Choroid plexus epithelial cell (primary cell): ENCODE measurements at places on chromosomes 4 and X.

- no peak for DNase-seq
Measured at GRCh38 chr4:87732033-87732765, 67.2 kb upstream of the IBSP start.

GRCh38 chr4:138513535-138513934 is 271.4 kb upstream of the SLC7A11 start:
- DNase-seq: no peak

DNA sequence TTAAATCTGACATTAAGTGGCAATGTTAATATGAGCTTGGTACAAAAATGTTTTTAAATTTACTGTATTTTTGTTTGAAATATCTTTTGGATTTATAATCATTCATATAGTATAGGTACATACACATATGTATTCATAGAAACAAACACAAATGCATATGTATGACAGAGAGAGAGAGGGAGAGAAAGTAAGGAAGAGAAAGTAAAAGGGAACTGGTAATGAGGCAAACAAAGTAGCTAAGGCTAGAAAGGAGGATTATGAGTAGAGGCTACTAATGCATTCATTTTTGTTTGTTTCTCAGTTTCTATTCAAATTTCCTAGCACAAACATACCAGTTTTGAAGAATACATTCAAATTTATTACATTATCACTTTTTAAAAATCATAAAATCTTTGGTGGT is 132.4 kb downstream of the GLRA3 start:
- DNase-seq: no peak

DNA sequence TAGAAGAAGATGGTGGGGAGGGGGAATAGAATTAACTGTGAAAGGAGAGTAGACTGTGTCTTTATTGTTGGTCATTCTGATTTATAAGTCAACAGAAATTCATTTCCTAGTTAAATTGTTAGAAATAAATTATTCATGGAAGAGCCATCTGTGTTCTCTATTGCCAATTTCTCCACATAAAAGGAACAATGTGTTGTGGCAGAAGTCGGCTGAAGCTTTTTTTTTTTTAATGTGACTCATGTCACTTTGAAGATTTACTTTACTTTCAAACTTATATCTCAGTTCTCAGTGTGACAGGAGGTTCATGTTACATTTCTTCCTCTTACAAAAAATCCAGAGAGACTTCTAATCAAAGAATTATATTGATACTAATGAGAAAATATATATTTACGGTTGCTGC is 60.5 kb downstream of the CPE start:
- DNase-seq: no peak
